Endodermal cell (in vitro differentiated cells): ENCODE measurements at places on chromosomes 3 and 15. TPM values are rescaled to one million over a fixed set of nuclear protein-coding genes. Genes with fewer than 3 reads are reported as not detected.

DNA sequence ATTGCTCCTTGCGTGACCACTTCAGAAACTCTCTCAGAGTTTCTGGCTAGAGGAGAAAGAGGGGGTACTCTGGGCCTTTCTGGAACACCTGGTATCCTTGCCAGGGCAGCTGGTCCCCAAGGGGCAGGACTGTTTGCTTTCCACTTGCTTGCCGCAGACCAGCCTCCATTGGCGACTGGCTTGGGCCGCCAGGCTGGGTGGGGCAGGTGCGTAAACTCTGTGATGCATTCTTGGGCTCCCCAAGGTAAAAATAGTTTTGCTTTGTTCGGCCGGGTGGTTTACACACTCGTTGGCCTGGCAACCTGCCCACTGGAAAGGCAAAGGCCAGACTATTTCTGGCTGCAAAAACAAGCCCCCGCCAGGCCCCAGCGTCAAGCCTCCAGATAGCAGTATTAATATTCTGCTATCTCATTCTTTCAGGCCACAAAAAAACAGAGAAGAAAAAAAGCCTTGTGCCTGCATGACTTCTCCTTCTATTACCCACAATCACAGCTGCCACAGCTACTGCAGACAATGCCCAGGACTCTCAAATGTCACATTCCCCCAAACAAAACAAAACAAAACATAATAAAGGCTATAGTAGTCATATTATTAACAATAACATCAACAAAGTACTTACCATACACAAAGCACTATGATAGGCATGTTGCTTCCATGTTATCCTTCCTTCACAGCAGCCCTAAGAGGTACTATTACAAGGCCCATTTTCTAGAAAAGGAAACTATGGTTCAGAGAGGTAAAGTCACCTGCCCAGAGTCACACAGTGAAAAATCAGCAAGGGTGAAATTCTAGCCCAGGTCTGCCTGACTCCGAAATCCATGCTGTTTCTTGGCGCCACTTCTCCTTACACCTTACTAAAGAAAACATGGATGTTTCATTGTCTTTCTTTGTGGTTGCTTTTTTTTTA is 14.0 kb upstream of the SSUH2 start:
- H3K4me3 ChIP-seq, result no peak overlapping the region
- no peaks in the 10 kb centered on the region for H3K27me3 ChIP-seq
- DNase-seq, result peak; percentile 29
- peak overlapping the region; percentile 89 for H3K27ac ChIP-seq
- peaks cover 17% of the 10 kb centered on the region for H3K36me3 ChIP-seq
- H3K4me1 ChIP-seq, result peaks cover 17% of the 10 kb centered on the region

DNA sequence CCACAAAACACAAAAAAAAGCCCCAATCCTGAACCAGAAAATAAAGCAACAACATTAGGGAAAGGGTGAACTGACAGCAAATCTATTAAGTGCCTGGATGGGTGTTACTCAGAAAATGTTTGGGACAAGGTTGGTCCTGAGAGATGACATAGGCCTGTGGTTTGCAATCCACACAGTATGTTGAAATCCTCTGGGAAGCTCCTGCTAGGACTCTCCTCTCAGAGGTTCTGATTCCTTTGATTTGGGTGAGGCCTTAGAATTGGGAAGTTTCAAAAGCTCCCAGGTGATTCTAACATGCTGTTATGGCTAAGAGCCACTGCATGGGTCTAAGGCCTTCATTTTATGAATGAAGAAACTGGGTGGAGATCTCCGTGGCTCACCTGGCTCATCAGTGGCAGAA is 18.4 kb downstream of the CLDN1 start:
- H3K36me3 ChIP-seq, result peaks cover 25% of the 10 kb centered on the region
- no peak overlapping the region for H3K27ac ChIP-seq
- H3K4me3 ChIP-seq, result peak overlapping the region; percentile 25
- peaks cover 22% of the 10 kb centered on the region for H3K4me1 ChIP-seq
- no peaks in the 10 kb centered on the region for H3K27me3 ChIP-seq

- no peaks in the 10 kb centered on the region for H3K36me3 ChIP-seq
- no peaks in the 10 kb centered on the region for H3K4me1 ChIP-seq
- H3K27me3 ChIP-seq, result no peaks in the 10 kb centered on the region
Observed at GRCh38 chr15:59817834-59818233, 128.7 kb upstream of the BNIP2 start.

- peaks cover 11% of the 10 kb centered on the region for H3K27me3 ChIP-seq
- H3K27ac ChIP-seq, result peak overlapping the region; percentile 34
- no peak for DNase-seq
- H3K4me3 ChIP-seq, result no peak overlapping the region
- no peaks in the 10 kb centered on the region for H3K36me3 ChIP-seq
Observed at GRCh38 chr3:113234028-113234427, 22.7 kb downstream of the BOC start.

GRCh38 chr15:78302579-78303312 is 3.3 kb upstream of the SKIC8 start:
- H3K4me3 ChIP-seq, result no peak overlapping the region
- H3K27me3 ChIP-seq, result peaks cover 27% of the 10 kb centered on the region
- H3K4me1 ChIP-seq, result no peaks in the 10 kb centered on the region
- H3K27ac ChIP-seq, result no peak overlapping the region
- DNase-seq, result no peak

DNA sequence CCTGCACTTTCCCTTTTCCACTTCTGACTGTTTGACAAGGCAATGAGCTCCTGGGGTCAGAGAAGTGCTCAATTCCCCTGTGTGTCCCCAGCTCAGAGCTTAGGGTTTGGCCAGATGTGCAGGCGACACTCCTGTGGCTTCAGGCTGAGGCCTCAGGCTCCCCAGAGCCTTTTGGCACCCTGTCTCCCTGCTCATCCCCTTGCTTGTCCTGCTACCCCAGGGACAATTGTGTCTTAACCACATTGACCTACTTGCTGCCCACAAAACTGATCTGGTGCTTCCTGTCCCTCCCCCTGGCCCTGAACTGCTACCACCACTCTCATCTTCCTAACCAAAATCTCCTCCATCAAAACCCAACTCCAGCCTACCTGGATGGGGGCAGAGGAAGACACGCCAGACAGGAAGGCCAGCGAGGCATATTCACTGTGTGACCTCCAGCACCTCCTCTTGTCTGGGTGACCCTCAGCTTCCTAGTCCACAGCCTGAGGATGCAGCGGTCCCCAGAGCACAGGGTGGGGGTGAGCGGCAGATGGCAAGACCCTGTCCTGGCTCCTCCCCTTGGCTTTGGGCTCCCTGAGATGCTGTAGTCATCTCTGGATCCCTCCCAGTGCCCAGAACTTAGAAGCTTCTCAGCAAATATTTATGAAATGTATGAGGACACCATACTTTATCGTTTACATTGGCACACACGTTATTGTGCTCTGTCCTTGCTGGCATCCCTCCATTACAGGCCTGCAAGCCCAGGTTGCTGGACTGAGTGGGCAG is 98.9 kb upstream of the SLC6A6 start:
- no peak for DNase-seq
- H3K4me1 ChIP-seq, result no peaks in the 10 kb centered on the region
- peaks cover 24% of the 10 kb centered on the region for H3K27me3 ChIP-seq
- no peaks in the 10 kb centered on the region for H3K36me3 ChIP-seq
- no peak overlapping the region for H3K27ac ChIP-seq
- H3K4me3 ChIP-seq, result no peak overlapping the region

GRCh38 chr3:111737706-111738086 is 121.4 kb upstream of the PHLDB2 start:
- H3K27me3 ChIP-seq, result no peaks in the 10 kb centered on the region
- no peak overlapping the region for H3K27ac ChIP-seq
- no peak for DNase-seq
- H3K4me3 ChIP-seq, result no peak overlapping the region

DNA sequence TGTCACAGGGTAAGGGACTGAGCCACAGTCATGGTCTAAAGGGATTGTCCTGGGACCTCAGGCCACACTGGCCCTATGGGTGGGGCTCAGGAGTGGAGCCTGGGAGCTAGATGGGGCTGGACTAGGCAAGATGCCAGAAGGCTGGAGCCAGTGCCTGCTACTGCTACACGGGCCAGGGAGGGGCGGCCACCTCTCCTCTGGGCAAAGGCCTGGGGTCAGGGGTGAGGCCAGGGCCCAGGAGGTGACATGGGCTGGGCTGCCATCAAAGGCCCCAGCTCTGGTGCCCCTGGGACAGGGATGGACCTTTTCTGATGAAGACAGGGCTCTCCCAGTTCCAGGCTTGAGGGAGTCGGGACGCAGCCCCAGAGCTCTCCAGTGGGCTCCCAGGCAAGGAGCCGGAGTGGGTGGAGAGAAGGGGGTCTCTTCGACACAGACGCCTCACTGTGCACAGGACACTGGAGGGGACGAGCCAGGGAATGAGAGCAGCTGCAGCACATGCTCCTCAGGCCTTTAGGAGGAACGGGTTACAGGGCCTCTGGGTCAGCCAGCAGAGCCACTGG is 62.1 kb upstream of the IQSEC1 start:
- no peaks in the 10 kb centered on the region for H3K27me3 ChIP-seq
- H3K4me1 ChIP-seq, result no peaks in the 10 kb centered on the region
- H3K27ac ChIP-seq, result no peak overlapping the region
- H3K4me3 ChIP-seq, result no peak overlapping the region

GRCh38 chr3:105527535-105527934 is 160.8 kb downstream of the ALCAM start:
- no peaks in the 10 kb centered on the region for H3K4me1 ChIP-seq
- no peak for DNase-seq
- no peaks in the 10 kb centered on the region for H3K27me3 ChIP-seq
- H3K36me3 ChIP-seq, result no peaks in the 10 kb centered on the region
- no peak overlapping the region for H3K4me3 ChIP-seq

The COL6A5 gene
- total RNA-seq, result 0.04 to 0.07 TPM in 2 of 3 replicates, not detected in the other

DNA sequence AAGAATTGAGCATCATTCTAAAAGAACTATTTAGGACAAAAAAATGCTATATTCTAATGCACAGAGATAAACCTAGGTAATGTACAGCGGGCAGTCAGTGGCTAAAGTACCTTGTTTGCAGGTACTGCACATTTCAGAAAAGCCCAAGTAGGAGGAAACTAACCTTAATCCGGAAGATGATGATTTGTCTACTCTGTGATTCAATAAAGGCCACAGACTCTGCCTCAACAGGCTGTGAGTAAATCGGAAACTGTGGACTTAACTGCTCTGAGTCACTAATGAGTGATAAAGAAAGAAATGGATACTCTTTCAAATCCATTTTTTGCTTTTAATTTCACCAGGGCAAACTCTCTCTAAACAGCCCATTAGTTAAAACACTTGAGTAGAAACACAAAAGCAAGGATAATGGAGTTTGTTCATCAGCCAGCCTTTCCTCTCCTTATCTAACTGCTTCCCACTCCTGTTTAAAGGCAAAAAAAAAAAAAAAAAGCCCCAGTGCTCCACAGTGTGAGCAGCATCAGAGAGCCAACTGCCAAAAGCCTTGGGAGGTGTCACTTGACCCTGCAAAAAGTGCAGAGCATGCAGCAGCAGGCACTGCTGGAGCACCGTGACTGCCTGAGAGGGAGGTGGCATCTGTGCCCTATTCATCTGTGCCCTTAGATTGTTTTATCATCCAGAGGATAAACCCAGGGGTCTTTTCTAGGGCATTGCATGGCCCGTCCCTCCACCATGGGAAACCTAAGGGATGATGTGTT is 187.7 kb downstream of the SATB1 start:
- no peaks in the 10 kb centered on the region for H3K27me3 ChIP-seq
- DNase-seq, result no peak
- H3K4me3 ChIP-seq, result no peak overlapping the region
- no peaks in the 10 kb centered on the region for H3K36me3 ChIP-seq
- no peak overlapping the region for H3K27ac ChIP-seq
- peaks cover 27% of the 10 kb centered on the region for H3K4me1 ChIP-seq
